ENCODE measurements at places on chromosomes 2 and 18.
A peak's percentile ranks its signal among the peaks of the same experiment; 100 is the strongest.

- DNase-seq = no peak
Measured at GRCh38 chr2:157946919-157947557, 70.9 kb upstream of the ACVR1 start.

DNA sequence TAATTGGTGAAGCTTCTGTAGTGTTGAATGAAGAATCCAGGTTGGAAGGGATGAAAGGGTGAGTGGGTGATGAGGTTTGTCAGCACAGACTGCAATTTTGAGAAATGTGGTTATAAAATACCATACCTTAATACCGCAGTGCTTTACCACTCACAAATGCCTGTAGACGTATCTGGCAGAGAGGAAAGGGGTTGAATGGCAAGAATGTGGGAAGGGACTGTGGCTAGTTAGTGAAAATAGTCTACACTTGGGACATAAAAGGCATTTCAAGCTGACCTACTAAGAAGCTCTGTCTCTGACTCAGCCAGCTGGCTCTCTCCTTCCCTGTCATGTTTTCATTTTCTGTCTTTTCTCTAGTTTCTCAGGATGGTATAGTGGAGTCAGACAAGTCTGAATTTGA lies 25.1 kb downstream of the CDK15 start:
- no peak for DNase-seq

GRCh38 chr2:207423886-207424285 lies 105.9 kb upstream of the CREB1 start:
- DNase-seq = peak; percentile 27

- no peak for DNase-seq
Measured at GRCh38 chr18:74140582-74140981, 7.1 kb downstream of the FBXO15 start.

DNA sequence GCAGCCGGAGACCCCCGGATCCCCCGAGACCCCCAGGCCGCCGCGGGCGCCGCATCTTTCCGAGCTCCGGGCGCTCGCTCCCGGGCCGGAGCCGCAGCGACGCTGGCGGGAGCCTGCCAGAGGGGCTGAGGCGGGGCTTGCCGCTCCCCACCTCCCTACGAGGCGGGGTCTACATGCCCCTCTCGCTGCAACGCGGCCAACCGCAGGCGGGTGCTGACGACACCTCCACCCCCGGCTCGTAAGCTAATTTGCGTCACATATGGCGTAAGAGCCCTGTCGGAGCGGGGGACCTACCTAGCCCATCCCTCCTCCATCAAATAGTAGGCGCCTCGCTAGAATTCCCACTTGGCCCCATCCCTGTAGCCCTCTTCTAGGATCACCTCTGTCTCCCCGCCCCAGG lies at the start of gene PTPRN:
Gene PTPRN, minus strand, starts transcription at position 124 of the 400 bp plus-strand sequence. Its CDS starts 69 bp downstream, at position 55.
- no peak for DNase-seq

- DNase-seq = no peak
Measured at GRCh38 chr2:142128105-142128504, 2.7 kb downstream of the LRP1B start.

DNA sequence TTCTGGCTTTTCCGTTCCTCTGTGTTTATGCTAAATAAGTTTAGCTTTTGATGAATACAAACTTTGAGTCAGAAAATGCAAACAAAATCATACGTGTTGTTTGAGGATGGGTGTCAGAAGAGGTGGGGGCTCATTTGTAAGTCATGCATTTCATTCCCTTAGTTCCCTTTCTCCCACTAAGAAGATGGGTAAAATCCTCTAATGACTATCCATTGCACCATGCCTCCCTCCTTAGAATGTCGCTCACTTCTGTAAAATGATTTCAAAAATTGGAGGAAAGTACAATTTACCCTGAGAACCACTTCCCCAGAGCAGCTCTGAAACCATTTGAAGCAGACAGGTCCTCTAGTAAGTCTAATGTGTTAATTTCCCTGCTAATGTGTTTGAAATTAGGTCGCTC lies 629.6 kb upstream of the VRK2 start:
- no peak for DNase-seq

GRCh38 chr2:105925390-105925789 lies 180.7 kb downstream of the NCK2 start:
- DNase-seq = no peak

DNA sequence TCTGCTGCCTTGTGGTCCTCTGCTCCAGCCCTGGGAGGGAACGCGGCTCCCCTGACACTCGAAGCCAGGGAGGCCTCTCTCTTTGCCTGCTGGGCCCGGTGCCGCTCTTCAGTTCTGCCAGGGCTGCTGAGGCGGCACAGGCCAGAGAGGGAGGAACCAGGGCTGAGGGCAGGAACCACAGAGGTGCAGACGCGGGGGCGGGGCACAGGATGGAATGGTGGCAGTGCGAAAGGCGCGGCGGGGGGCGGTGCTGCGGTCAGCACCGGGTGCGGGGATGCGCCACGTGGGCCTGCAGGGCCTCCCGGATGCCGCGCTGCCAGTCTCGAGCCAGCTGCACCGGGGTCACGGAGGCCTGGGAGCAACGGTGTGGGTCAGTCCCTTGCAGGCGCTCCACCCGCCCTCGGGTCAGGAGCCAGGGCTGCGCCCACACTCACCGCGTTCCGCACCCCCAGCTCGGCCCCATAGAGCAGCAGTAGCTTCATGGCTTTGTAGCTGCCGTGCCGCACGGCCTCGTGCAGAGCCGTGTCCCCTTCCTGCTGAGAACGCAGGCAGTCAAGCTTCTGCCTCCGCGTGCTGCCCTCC lies 4.4 kb downstream of the ANKRD23 start:
- DNase-seq = peak; percentile 80

GRCh38 chr2:65292106-65292400 lies 64.4 kb downstream of the ACTR2 start:
- DNase-seq = no peak

DNA sequence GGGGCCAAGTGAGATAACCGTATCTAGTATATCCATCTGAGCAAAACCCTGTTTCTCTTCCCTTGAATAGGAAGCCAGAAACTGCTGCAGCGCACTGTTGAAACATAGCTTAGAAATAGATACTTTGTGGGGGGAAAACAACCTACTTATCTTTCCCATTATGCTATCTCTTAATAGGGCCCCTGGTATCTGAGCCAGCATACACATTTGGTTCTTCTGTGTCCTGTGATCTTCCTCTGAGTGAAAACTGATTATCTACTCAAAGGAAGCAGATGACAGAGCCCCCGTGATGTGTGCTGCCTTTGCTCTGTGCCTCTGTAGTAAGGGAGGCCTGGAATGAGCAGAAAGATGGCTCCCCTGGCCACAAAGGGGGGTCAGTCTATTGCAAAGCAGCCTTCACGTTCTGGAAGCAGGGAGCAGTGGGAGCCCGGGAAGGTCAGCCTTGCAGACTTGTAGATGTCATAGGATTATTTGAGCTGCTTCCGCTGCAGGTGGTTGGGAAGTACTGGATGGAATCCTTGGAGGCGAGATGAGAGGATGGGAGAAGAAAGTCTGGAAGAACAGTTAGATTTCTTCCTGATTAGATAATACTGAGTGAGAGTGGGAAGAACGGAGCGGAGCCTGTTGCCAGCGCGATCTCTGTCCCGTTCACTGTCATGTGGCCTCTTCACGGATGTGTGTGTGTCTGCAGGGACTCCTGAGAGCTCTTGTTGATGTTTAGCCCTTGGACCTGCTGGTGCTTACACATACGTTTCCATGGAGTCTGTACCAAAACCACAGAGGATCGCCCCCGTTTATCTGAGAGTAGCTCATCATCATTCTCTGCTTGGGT lies 150.1 kb downstream of the AGAP1 start:
- no peak for DNase-seq

GRCh38 chr2:152098496-152099366 lies at the start of gene CACNB4:
CACNB4 (minus strand) TSS chr2:152099044.
- DNase-seq = no peak

DNA sequence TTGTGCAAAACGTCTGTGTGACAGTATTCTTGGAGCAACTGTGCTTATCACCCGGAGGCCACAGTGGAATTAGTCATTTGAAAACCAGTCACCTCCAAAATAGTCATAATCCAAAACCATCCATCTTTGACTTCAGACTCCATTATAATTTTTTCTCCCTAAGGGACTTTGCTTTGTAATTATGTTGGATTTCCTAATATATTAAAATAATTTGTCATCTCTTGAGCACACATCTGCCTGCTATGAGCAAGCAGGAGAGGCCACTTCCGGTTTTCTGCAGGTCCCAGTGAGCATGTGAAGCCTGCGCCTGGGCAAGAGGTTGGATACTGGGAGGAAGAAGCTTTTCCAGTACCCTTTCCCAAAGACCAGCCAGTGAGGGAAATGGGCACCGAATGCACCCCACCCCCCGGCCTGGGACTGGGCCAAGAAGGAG lies 57.7 kb downstream of the ODC1 start:
- no peak for DNase-seq

GRCh38 chr18:48815581-48816324 lies 135.0 kb downstream of the SMAD7 start:
- DNase-seq = peak; percentile 13

DNA sequence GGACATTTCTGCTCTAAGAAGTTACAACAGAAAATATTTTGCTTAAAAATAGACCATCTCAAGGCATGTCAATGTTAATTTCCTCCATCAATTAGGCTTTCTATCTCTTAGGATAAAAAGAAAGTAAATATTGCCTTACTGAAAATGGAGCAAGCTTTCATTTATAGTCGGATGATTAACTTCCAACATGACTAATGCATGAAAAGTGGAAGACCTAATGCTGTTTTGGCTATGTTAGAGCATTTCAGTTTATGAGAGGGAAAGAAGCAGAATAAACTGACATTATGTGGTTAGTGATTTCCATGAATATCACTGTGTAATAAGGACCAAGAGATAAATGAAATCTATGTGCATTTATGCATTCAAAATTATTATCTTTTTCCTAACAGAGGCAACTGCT lies 475.2 kb upstream of the UBE2E3 start:
- DNase-seq = no peak

- DNase-seq = no peak
Measured at GRCh38 chr18:58996131-58996641, 131.5 kb downstream of the ZNF532 start.

- DNase-seq = no peak
Measured at GRCh38 chr2:241946306-241947003, 76.9 kb downstream of the RTP5 start.

DNA sequence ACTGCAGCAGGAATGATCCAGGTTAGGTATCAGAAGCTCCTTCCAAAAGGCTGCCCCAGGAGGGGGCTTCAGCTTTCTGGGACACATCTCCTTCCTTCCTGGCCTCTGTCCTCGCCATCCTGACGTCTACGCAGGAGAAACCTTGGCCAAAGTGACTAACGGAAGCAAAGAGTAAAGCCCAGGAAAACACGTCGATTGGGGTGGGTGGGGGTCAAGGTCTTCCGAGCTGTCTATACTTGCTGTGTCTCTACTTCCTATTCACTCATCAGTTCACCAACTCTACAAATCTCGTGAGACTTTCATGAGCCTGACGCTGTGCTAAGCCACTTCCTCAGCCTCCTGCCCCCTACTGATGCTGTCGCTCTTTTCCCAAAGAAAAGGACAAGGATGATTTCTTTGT lies 212.6 kb downstream of the TNS1 start:
- DNase-seq = peak; percentile 48

DNA sequence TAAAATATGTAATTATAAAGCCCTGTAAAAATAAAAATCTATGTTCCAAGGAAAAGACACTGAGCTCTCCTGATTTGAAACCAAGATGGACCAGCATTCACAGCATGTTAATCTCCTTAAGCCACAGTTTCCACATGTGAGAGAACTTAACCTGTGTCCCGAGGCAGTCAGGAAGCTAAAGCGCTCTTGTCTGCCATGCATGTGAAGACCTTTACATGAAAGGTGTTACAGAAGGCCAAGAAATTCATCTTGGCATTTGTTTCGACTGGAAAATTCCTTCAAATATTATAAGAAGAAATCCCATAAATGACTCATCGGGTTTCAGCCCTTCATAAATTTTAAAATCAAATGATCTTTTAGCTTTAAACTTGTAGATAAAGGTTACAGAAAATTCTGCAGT lies 328.6 kb downstream of the CDH2 start:
- no peak for DNase-seq

DNA sequence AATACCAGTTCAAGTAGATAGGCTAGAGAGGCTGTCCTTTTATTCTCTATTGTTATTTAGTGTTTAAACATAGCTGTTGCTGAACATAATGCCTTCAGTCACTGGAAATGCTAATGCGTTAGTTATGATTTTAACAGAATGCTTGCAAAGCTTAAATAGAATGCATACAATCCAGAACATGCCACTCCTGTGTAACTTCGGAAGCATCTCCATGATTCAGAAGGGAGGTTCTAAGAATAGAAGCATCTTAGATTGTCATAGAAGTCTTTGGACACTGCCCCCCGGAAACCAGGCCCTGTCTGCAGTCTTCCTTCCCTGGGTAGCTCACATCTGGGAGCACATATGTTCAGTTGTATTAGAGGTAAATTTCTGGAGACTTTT lies 73.2 kb downstream of the ZNF532 start:
- DNase-seq = no peak

DNA sequence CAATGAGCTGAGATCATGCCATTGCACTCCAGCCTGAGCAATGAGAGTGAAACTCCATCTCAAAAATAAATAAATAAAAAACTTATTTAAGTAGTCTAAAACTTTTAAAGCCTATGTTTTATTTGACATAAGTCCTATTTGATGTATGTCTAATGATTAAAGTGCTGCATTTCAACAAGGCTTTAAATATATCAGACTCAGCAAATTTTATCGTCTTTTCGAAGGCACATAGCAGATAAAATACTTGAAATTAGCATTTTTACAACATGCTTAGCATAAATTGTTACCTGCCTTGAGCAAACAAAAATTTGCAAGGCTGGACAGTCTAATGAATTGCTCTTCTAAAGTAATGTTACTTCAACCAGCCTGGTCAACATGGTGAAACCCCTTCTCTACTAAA lies 85.9 kb downstream of the PRKRA start:
- no peak for DNase-seq

DNA sequence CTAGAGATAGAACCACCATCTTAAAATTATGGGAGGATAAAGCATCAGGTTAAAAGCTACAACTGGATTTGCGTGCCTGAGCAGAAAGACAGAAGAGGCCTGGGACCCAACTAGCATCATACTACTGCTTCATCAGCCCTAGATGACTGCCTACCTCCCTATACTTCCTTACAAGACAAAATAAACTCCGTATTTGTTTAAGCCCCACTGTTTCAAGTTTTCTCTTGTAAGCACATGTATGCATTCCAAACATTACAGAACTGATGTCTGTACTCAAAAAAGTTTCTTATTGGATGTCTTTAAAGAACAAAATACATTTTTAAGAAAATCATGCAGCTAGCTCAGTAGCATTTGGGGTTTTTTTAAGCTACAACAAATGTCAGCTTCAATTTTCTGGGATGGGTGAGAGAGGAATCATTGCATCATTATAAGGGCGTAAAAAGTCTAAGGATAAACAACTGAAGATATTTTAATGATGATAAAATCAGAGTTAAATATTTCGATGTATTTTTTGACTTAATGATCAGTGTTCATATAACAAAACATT lies 213.1 kb downstream of the EXOC6B start:
- DNase-seq = no peak

GRCh38 chr2:61662990-61663389 lies 124.8 kb upstream of the XPO1 start:
- DNase-seq = no peak
